T-helper 17 cell (primary cell): ENCODE measurements at places on chromosomes 2 and 18.

- DNase-seq, result no peak
Observed at GRCh38 chr2:8334866-8335325, 347.0 kb upstream of the ID2 start.

DNA sequence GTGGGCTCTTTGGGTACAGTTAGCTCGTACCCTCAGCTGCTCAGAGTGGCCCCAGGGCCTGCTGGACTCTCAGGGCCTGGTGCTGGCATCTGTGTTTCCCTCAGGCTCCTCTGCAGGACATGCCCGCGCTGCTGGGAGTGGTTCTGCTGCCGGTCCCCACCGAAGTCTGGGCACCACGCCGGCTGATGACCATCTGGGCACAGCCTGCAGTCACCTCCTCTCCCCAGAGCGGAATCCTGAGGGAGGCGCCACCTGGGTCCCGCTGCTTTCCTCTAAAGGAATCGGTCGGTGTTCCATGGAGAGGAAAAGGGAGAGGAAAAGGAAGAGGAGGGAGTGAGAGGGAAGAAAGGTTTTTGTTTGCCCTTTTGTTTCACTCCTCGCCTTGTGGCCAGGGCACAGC, 43.6 kb downstream of the MC2R start:
- DNase-seq, result no peak

GRCh38 chr2:132038179-132038882, 123.4 kb downstream of the ANKRD30BL start:
- no peak for DNase-seq

DNA sequence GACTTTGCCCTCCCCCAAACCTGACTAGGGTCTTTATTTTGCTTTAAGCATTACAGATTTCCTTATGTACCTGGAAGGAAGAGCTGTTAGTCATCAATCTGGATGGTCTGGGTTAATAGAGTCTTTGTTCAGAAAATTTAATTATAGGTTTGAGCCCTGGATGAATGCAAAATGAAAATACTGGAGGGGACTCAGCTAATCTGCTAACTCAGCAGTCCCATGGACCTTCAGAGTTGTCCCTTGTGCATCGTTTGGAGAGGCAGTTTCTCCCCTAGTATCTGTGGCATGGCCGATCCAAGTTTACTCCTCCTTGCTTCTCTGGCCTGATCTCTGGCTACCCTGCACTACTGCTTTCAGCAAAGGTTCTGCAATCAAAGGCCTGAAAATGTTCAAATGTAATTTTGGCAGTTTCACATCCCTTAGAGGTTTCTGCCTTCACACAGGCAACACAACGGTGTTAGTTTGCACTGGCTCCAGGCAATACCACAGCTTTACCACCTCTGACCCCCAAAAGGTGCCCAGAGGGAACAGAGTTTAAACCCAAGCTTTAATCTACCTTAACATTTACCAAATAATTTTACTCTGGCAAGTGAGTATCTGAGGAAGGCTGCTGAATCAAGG, 134.3 kb downstream of the THADA start:
- no peak for DNase-seq
